ENCODE measurements at places on chromosomes 3 and 15. TPM values are rescaled to one million over a fixed set of nuclear protein-coding genes. Genes with fewer than 3 reads are reported as not detected.

Gene GOLGA8J
- total RNA-seq = 2.6 TPM

Gene FANCD2OS
- 1.7 TPM for total RNA-seq

Gene GP5
- 0.72 TPM for total RNA-seq

Gene IL17RB
- 2.9 TPM for total RNA-seq

Gene ABHD17C
- 10.4 TPM for total RNA-seq

Gene PEX5L
- 3.9 TPM for total RNA-seq

Gene KLHL6
- total RNA-seq = 4.3 TPM

Gene GUCA1C
- total RNA-seq = not detected

Gene CCR9
- 0.48 TPM for total RNA-seq

Gene OR5K2
- 1.4 TPM for total RNA-seq

Gene PROS1
- total RNA-seq = 32.5 TPM

Gene OXTR
- total RNA-seq = 57.5 TPM

Gene SLC22A14
- 0.96 TPM for total RNA-seq

Gene XCR1
- 0.24 TPM for total RNA-seq

Gene SLC24A5
- total RNA-seq = 12.3 TPM

Gene LRRC34
- total RNA-seq = 22.4 TPM

Gene CD96
- 1.4 TPM for total RNA-seq

Gene UTS2B
- 4.8 TPM for total RNA-seq

Gene CADPS
- 10.1 TPM for total RNA-seq

Gene KBTBD12
- 7.2 TPM for total RNA-seq

Gene ROPN1
- total RNA-seq = 1.4 TPM

Gene INSYN1
- total RNA-seq = 9.6 TPM

Gene ASB14
- 0.24 TPM for total RNA-seq

Gene MITF
- total RNA-seq = 12.8 TPM

Gene XIRP1
- total RNA-seq = 0.72 TPM

Gene SLC9C1
- 4.1 TPM for total RNA-seq

Gene GABRB3
- 4.8 TPM for total RNA-seq

Gene ADAMTSL3
- 11.6 TPM for total RNA-seq

Gene TMOD2
- 13.7 TPM for total RNA-seq

Gene LDHAL6B
- 3.6 TPM for total RNA-seq

Gene UBE2Q2
- 85.5 TPM for total RNA-seq

Gene SH2D7
- 0.24 TPM for total RNA-seq

Gene SPSB4
- total RNA-seq = 1.7 TPM

Gene CLDND1
- total RNA-seq = 145 TPM

Gene ITIH1
- total RNA-seq = 1.2 TPM

Gene COL6A5
- total RNA-seq = 3.6 TPM

Gene CPA3
- 12.3 TPM for total RNA-seq

Gene HOMER2
- 59.0 TPM for total RNA-seq

Gene ATP6V1A
- total RNA-seq = 40.9 TPM

Gene TRPM1
- total RNA-seq = 6.0 TPM

Gene PRR20G
- 3.9 TPM for total RNA-seq

Gene IFT57
- 56.8 TPM for total RNA-seq

Measured in umbilical cord (tissue), 2 donors.